GDM1 (cell line): ENCODE measurements at places on chromosomes 16 and 17.

DNA sequence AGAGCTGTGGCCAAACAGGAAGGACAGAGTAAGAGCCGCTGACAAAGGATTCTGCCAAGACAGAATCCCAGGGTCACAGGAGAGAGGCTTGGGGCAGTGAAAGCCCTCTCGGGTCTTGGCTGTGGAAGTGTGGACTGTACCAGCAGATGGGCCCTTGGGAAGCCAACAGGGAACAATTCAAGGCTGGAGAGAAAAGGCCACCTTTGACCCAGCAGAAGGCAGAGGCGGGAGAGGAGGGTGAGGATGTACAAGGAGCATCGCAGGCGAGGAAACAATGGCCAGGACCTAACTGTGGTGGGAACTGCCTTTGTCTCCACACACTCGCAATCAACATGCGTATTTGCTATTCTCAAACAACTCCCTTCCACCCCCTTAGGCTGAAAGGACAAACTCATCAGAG is 15.7 kb downstream of the CARHSP1 start:
- no peak for DNase-seq

- DNase-seq: no peak
Observed at GRCh38 chr16:51445250-51445649, 294.2 kb upstream of the SALL1 start.

DNA sequence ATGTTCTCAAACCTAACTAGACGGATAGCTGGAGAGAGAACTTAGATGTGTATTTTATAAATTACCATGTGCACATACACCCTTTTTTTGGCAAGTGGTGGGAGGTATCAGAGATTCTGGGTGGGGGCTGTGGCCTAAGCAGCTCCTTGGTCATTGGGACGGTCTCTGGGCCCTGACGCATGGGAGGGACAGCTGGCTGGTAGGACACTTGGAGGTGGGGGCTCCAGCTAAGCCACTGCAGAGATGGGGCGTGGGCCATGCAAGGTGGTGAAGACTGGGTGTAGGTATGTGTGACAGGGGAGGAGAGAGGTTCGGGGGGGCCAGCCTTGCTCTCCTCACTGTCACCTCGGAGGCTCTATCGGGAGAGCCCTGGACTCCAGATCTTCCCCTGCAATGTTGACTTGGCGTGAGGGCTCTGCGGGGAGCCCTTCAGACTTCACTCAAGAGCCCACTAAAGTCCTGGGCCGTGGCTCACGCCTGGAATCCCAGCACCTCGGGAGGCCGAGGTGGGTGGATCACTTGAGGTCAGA is 17.1 kb downstream of the C1QTNF1 start:
- no peak for DNase-seq

DNA sequence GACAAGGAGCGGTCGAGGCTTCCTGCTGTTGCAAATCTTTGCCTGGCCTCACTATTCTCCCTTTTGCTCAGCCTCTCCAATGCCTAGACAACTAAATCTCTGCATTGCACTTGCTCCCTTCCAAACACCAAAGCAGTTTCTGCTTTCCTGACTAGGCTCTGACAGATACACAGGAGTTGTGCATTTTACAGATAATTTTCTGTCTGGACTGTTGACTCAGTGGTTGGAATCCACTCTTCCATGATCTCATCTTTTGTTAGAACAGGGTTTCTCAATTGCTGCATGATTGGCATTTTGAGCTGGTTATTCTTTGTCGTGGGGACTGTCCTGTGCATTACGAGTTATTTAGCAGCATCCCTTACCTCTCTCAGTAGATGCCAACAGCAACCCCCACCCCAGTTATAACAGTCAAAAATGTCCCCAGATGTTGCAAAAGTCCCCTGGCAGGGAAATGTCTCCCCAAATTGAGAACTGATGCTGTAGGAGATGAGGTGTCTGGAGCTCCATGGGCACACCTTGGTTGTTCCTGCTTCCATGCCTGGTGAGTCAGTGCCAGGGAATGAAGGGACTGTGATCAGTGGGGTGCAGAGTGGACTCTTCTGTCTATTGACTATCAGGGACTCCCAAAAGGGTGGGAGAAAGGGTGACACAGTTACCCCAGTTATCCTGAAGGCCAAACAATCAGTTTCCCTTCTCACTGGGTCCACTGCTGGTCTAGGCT is 557.4 kb upstream of the PSMD7 start:
- no peak for DNase-seq

GRCh38 chr17:77372444-77373298 is 231.9 kb downstream of the SEC14L1 start:
- DNase-seq: peak; percentile 64

- DNase-seq: no peak
Observed at GRCh38 chr17:19384723-19385391, 2.1 kb downstream of the MFAP4 start.
